T-cell (primary cell): ENCODE measurements at places on chromosomes 4 and X.

GRCh38 chr4:139599076-139599475, 43.1 kb upstream of the SETD7 start:
- H3K27me3 ChIP-seq = peaks cover 10% of the 10 kb centered on the region
- no peaks in the 10 kb centered on the region for H3K36me3 ChIP-seq
- H3K4me1 ChIP-seq = no peaks in the 10 kb centered on the region
- H3K4me3 ChIP-seq = no peak overlapping the region
- no peak for DNase-seq

DNA sequence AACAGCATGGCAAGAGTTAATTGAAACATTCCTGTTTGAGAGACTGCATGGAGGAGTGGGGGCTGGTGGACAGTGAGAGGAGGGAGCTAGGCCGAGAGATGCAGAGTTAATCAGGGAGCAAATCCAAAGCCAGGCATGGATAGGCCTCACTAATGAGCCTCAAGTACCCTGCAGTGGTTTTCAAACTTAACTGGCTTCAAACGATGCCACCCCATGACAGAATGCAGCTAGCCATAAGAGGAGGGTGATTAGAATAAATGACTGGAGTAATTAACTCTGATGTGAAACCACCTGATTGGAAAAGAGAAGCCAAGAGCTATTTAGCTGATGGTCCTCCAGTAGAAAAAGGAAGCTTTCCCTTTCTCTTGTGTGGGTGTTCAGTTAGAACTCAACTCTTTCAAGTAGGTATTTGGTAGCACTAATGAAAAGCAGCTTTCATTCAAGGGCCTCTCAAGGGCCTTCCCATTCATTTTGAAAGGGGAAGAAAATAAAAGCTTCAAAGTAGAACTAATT, 215.4 kb upstream of the MAB21L2 start:
- no peak overlapping the region for H3K27ac ChIP-seq
- H3K4me3 ChIP-seq = no peak overlapping the region
- no peaks in the 10 kb centered on the region for H3K4me1 ChIP-seq
- no peaks in the 10 kb centered on the region for H3K36me3 ChIP-seq

- no peak overlapping the region for H3K4me3 ChIP-seq
- peaks cover 26% of the 10 kb centered on the region for H3K27me3 ChIP-seq
- no peak for DNase-seq
- H3K27ac ChIP-seq = no peak overlapping the region
- H3K36me3 ChIP-seq = no peaks in the 10 kb centered on the region
These were observed 1.2 kb downstream of the CXCL2 start for GRCh38 chr4:74097631-74098426.

- H3K36me3 ChIP-seq = no peaks in the 10 kb centered on the region
- no peak for DNase-seq
- H3K27me3 ChIP-seq = no peaks in the 10 kb centered on the region
- H3K4me1 ChIP-seq = peaks cover 14% of the 10 kb centered on the region
These were observed 3.1 kb downstream of the TET2 start for GRCh38 chr4:105149771-105150170.

- no peak overlapping the region for H3K4me3 ChIP-seq
- no peaks in the 10 kb centered on the region for H3K4me1 ChIP-seq
- H3K36me3 ChIP-seq = no peaks in the 10 kb centered on the region
- H3K27me3 ChIP-seq = no peaks in the 10 kb centered on the region
These were observed 97.1 kb downstream of the GPR143 start for GRCh38 chrX:9668537-9668936.

DNA sequence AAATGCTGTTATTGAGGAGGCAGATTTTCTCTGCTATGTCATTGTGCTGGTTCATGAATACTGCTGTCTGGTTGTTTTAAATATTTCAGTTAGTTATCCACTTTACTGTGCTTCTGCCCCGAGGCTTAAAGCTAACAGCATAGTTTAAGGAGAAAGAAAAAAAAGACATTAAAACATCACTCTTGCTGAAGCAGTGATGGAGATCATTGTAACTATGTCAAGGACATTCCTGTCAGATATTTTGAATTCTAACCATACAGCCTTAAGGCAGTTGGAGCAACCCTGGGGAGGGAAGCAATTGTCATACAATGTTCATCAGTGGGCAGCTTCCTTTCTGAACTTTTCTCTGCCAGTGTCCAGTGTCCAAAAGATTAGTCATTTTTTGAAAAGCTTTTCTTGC, 199.0 kb upstream of the DDX53 start:
- no peak for DNase-seq
- H3K27me3 ChIP-seq = no peaks in the 10 kb centered on the region
- H3K4me1 ChIP-seq = no peaks in the 10 kb centered on the region
- H3K4me3 ChIP-seq = no peak overlapping the region
- no peak overlapping the region for H3K27ac ChIP-seq

DNA sequence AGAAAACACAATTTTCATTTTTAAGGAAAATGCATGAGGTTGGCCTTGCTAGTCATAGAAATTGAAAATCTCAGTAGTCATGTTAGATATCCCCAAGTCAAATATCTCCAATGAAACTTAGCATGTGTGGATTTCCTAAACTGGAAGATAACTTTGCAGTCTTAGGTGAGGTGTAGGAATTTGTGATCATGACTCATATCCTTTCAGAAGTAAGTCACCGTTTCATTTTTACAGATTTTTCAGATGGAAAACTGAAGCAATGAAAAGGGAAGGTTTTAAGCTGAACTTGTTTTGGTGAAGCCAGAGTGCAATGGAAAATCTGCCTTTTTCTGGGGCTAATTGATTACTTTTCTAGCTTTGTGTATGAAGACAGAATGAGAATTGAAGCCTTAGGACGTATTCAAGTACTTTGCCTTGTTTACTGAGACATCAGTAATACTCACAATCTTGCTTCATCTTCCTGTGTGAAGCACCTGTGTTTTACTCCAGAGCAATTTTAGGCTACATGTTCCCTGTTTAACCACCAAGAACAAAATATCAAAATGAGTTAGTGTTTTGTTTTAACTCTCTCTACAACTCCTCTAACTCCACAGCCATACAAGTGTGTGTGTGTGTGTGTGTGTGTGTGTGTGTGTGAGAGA, 1662.8 kb upstream of the ADGRL3 start:
- no peak for DNase-seq
- H3K4me1 ChIP-seq = no peaks in the 10 kb centered on the region
- no peaks in the 10 kb centered on the region for H3K36me3 ChIP-seq

DNA sequence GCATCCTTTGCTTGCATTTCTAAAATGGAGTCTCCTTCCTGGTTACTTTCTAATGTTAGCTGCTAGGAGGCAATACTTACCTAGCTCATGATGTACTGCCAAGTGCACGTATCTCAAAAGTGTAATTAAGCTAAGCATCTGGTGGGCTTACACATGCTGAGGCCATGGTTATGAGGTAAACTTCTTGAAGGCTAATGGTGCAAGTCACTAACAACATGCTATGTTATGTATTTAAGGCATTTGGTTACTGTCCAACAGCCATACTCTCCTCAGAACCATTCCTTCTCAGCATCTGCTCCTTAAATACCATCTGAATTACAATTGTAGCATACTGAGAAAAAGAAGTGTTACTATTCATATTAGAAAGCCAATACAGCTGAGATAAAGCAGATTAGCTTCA, 318.6 kb upstream of the BMP3 start:
- H3K27ac ChIP-seq = no peak overlapping the region
- DNase-seq = no peak
- no peaks in the 10 kb centered on the region for H3K36me3 ChIP-seq
- no peaks in the 10 kb centered on the region for H3K27me3 ChIP-seq
- H3K4me1 ChIP-seq = peaks cover 29% of the 10 kb centered on the region
